ENCODE measurements at places on chromosomes 11 and 22.

- no peak for DNase-seq
These were observed 998 bp downstream of the BAIAP2L2 start for GRCh38 chr22:38109371-38110001.

DNA sequence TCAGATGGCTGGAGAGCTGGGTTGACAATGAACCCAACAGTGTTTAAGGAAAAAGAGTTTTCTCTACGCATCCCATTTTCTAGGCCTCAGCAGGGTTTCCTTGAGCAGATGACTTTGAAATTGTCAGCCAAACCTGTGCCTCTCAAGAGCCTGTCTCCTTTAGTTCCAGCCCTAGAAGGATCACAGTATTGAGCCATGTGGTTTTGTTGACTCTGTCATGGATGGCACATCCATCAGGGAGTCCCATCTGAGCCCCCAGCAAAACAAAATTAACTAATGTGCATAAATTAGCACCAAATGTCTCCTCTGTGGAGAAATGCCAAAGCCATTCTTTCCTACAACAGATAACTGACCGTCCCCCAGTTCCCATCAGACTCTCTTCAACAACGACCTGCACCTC is 103.8 kb upstream of the BLID start:
- DNase-seq: no peak

GRCh38 chr11:94581926-94582325 is 14.8 kb downstream of the PIWIL4 start:
- no peak for DNase-seq

- no peak for DNase-seq
These were observed 13.1 kb downstream of the PACS1 start for GRCh38 chr11:66082946-66083698.

DNA sequence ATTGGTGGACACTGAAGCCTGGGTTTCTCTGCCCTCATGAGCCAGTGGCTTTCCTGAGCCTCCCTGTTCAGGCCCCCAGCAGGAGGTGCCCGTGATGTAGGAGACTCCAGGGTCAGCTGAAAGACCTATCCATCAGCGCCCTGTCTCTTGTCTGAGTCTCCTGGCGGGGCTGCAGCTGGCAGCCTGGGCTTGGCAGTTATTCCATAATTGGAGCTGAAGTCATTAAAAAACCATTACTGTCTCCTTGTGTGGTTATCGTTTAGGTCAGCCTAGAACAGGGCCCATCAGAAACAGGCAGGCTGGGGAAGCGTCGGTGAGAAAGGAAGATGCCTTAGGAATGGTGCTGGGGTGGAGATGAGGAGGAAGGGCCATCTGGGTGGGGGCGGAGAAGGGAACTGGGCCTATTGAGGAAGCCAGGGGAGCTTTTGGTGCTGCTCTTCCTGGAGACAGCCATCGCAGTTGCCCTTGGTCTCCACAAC is 5.0 kb downstream of the TUB start:
- DNase-seq: no peak

DNA sequence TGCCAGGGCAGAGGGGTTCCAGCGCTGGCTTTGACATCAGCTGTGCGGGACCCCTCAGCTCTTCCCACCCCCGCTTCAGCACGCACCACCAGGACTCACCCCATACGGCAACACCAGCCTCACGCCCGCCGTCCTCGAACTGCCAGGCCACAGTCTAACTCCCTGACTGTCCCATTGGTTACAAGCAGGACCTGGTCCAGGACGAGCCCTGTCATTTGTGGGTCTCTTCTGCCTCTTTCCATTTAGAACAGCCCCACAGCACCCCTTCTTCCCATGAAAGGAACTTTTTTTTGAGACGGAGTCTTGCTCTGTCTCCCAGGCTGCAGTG is 81.7 kb downstream of the PHF21B start:
- no peak for DNase-seq

GRCh38 chr22:26054841-26055605 is 114.2 kb upstream of the SEZ6L start:
- DNase-seq: no peak

DNA sequence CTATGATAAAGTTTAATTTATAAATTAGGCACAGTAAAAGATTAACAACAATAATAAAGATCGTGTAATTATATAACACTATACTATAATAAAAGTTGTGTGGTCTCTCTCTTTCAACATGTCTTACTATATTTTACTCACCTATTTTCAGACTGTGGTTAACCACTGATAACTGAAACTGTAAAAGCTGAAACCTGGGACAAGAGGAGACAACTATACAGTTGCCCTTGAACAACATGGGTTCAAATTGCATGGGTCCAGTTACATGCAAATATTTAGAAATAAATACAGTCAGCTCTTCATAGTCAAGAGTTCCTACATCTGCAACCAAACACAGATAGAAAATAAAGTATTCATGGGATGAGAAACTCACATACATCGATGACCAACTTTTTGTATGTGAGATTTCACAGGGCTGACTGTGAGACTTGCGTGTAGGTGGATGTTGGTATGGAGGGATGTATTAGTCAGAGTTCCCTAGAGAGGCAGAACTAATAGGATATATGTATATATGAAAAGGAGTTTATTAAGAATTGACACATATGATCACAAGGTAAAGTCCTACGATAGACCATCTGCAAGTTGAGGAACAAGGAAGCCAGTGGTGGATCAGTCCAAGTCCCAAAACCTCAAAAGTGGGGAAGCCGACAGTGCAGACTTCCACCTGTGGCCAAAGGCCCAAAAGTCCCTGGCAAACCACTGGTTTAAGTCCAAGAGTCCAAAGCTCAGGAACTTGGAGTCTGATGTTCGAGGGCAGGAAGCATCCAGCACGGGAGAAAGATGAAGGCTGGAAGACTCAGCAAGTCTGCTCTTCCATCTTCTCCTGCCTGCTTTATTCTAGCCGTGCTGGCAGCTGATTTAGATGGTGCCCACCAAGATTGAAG is 359.5 kb downstream of the INSC start:
- DNase-seq: no peak

GRCh38 chr11:104968355-104968855 is at the start of gene CASP4:
Gene CASP4, minus strand, starts transcription at chr11:104968574. Its CDS starts 49 bp downstream, at chr11:104968525.
- DNase-seq: no peak

Data from stimulated activated CD8-positive, alpha-beta memory T cell treated with anti-CD3 and anti-CD28 coated beads, Interleukin-2, amount 100 ng/mL, for 1 hour (primary cell).